ENCODE measurements at places on chromosomes 3 and 15.
A peak's percentile ranks its signal among the peaks of the same experiment; 100 is the strongest.

GRCh38 chr3:37221407-37221806, 47.0 kb upstream of the LRRFIP2 start:
- no peak for DNase-seq

DNA sequence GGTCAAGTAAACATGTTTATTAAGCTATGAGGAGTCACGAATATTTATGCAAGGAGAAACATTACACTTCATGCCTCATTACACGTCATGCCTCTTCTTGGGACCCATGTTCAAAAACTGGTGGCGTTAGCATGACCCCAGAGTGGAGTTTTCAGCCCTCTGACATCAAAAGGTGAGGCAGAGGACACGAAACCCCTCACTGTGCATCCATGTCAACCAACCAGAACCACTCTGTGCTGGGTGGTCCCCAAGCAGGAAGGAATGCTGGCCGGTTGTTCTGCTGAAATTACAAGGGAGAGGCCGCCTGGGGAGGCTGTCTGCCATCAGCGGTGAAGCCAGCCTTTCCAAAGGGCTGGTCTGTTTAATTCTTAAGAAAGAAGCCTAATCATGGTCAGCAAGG, 83.4 kb downstream of the GABRB3 start:
- no peak for DNase-seq

- DNase-seq: peak; percentile 40
Measured at GRCh38 chr3:62051506-62051905, 321.8 kb downstream of the FEZF2 start.

DNA sequence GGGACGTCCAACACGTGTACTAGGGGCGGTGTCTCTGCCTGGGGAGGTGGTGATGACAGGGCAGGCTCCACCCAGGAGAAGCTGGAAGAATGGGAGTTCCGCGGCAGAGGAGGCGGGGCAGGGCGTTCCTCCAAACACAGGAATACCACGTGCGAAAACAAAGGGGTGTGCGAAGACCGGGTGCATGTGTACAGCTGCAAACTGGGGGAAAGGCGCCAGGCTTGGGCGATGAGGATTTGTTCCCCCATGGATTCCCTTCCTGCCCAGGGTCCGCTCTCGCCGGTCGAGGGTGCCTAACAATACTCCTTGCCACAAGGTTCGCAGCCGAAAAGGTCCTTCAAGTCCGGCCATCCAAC, 500 bp upstream of the ZSCAN2 start:
- peak; percentile 94 for DNase-seq

GRCh38 chr3:149506965-149507364, 32.5 kb downstream of the TM4SF4 start:
- no peak for DNase-seq

DNA sequence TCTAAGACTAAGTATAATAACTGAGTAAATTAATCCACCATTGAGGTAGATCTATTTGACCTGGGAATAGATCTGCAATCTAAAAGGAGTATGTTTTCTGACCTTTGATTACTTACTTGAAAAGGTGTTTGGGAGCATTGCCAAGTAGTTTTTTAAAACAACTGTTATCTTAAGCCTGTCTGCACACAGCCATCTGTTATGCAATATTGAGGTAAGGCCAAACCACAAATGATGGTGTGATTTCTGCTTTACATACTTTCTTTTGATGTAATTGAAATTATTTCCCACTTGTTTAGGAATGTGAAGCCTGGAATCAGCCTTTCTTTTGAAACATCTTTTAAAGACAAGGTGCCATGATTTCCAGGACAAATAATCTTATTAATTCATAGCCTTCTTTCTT, 274.0 kb downstream of the BBX start:
- no peak for DNase-seq

DNA sequence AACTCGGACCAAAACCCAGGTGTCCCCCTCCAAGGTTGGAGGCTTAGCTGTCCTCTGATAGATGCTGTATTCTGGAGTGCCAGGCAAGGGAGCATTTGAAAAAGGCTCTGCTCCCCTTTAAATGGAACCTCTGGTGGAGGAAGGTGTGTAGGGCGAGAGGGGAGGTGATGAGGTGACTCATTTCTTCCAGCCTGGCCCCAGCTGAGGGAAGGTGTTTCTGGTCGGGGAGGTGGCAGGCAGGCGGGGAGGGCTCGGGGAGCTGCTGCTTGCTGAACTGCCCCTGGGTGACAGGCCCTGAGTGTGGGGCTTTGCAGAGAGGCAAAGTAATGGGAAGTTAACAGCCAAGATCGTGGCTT, 18.8 kb downstream of the PSTPIP1 start:
- DNase-seq: no peak

DNA sequence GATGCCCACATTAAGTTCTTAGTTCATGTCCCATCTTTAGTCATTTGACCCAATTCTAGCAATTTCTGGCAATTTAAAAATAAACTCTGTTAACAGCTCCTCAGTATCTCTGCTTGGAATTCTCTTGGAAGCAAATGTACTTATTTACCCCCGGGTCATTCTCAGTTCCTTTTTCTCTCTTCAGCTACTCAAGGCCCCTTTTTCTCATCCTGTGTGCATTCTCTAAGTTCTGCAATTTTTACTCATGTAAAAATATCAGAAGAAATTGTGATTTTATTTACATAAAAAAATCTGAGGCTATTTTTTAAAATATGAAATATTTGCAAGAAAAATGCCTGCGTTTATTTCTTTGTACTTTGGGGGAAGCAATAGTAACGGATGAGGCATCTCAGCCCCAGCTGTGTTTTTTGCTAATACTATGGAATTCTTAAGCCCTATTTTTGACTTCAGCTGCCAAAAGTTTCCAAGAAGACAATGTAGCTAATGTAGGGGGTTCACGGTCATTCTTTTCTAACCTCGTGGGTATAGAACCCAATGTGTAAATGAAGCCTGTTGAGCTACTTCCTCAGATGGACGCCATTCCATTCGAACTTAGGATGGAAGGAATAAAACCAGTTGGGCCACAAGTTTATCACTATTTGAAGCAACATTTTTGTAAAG, 20.0 kb downstream of the CERS3 start:
- DNase-seq: no peak

- DNase-seq: no peak
Measured at GRCh38 chr15:41561104-41561776, 2.2 kb downstream of the TYRO3 start.

GRCh38 chr3:29693863-29694262, 413.0 kb downstream of the RBMS3 start:
- DNase-seq: no peak

- peak; percentile 53 for DNase-seq
Measured at GRCh38 chr3:50246517-50246954, 10.5 kb downstream of the GNAI2 start.

GRCh38 chr15:33738941-33739664, 229.2 kb upstream of the CHRM5 start:
- DNase-seq: no peak

DNA sequence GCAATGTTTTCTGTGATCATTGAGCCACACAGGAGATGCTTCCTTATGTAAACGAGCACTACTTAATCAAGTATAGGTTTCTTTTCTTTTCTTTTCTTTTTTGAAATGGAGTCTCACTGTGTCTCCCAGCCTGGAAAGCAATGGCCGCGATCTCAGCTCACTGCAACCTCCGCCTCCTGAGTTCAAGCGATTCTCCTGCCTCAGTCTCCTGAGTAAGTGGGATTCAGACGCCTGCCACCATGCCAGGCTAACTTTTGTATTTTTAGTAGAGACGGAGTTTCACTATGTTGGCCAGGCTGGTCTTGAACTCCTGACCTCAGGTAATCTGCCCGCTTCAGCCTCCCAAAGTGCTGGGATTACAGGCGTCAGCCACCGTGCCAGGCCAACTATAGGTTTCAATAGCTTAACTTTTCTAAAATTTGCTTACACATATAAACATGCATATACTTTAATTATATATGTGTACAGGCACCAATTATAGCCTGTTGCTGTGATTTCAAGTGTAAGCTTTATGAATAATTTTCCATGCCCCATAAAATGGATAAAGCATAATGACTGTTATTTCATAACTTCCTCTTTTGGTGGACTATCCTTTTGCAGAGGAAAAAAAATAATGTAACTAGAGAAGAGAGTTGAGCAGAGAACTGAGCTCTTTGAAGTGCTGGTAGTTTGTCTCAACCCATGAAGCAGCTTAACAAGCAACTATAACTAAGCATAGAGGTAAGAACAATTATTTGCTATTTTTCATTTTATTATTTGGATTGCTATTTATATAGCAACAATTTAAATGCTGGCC, 24.8 kb upstream of the MBNL1 start:
- DNase-seq: no peak

DNA sequence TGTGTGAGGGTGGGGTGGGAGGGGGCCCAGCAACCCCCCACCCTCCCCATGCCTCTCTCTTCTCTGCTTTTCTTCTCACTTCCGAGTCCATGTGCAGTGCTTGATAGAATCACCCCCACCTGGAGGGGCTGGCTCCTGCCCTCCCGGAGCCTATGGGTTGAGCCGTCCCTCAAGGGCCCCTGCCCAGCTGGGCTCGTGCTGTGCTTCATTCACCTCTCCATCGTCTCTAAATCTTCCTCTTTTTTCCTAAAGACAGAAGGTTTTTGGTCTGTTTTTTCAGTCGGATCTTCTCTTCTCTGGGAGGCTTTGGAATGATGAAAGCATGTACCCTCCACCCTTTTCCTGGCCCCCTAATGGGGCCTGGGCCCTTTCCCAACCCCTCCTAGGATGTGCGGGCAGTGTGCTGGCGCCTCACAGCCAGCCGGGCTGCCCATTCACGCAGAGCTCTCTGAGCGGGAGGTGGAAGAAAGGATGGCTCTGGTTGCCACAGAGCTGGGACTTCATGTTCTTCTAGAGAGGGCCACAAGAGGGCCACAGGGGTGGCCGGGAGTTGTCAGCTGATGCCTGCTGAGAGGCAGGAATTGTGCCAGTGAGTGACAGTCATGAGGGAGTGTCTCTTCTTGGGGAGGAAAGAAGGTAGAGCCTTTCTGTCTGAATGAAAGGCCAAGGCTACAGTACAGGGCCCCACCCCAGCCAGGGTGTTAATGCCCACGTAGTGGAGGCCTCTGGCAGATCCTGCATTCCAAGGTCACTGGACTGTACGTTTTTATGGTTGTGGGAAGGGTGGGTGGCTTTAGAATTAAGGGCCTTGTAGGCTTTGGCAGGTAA, 8.1 kb downstream of the FAM131A start:
- peak; percentile 89 for DNase-seq

DNA sequence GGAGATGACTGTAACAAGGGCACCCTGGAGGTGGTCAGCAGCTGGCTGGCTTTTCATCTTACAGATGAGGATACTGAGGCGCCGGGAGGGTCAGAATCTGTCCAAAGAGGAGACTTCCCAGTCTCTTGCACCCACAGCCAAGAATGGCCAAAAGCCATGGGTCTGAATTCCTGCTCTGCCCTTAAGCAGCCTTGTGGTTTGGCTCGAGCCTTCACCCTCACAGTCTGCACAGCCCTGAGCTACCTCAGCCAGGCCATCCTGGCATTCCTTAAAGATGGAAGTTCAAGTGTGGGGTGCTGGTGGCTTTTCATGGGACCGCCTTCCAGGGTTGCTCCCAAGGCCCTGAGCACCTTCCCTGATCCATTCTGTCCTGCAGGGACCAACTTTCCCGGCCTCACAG, 59.2 kb downstream of the CACNA2D2 start:
- DNase-seq: no peak

GRCh38 chr3:40873476-40873875, 325.8 kb upstream of the CTNNB1 start:
- DNase-seq: no peak

- DNase-seq: no peak
Measured at GRCh38 chr15:47963265-47963664, 157.5 kb upstream of the SLC24A5 start.

DNA sequence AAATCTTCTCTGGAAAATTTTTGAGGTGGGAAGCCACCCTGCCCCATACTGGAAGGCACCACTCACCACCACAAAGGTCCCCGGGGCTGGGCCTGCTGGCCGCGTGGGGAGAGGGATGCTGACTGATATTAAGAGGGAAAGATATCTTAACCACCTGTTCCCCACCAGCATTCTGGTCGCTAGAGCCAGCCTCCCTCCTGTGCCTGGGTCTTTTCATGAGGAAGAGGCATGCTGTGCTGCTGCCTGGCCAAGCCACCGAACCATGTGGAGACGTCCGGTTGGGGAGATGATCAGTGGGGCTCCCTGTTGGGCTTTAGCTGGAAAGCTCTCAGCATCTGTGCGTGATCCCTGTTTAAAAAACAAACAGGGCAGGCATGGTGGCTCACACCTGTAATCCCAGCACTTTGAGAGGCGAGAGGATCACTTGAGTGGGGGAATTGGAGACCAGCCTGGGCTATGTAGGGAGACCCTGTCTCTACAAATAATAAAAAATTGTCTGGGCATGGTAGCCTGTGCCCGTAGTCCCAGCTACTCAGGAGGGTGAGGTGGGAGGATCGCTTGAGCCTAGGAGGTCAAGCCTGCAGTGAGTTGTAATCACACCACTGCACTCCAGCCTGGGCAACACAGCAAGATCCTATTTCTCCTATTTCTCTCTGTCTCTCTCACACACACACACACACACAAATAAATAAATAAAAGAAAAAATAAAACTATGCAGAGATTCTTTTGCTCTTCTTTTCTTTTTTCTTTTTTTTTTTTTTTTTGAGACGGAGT, 1.0 kb downstream of the KLHL18 start:
- no peak for DNase-seq

DNA sequence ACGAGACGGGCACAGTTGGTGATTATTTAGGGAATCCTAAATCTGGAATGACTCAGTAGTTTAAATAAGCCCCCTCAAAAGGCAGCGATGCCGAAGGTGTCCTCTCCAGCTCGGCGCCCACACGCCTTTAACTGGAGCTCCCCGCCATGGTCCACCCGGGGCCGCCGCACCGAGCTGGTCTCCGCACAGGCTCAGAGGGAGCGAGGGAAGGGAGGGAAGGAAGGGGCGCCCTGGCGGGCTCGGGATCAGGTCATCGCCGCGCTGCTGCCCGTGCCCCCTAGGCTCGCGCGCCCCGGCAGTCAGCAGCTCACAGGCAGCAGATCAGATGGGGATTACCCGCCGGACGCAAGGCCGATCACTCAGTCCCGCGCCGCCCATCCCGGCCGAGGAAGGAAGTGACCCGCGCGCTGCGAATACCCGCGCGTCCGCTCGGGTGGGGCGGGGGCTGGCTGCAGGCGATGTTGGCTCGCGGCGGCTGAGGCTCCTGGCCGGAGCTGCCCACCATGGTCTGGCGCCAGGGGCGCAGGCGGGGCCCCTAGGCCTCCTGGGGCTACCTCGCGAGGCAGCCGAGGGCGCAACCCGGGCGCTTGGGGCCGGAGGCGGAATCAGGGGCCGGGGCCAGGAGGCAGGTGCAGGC, 318.0 kb downstream of the FGF12 start:
- no peak for DNase-seq

DNA sequence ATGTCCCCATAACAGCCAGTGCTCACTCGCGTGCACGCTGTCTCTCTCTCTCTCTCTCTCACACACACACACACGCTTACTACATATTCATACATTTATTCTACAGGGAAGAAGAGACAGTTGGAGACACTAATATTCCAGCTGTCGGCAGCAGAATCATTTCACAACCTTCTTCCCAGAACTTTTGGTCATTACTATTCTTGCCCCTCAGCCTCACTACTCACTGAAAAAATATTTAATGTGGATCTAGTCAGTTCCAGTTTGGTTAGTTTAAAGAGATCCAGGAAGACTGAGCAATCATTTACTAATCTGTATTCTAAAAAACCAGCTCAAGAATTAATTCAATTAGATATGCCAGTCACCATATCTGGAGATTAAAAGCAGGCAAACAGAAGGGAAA, 394.9 kb downstream of the PTPRG start:
- no peak for DNase-seq

All from colonic mucosa (tissue), 4 donors.